ENCODE measurements at places on chromosomes 3 and 15.

- DNase-seq, result no peak
Measured at GRCh38 chr15:83293201-83293600, 8.7 kb upstream of the BNC1 start.

GRCh38 chr3:31188112-31188511, 293.7 kb upstream of the GADL1 start:
- no peak for DNase-seq

GRCh38 chr15:81511138-81511537, 137.1 kb upstream of the TMC3 start:
- DNase-seq, result no peak

GRCh38 chr3:48426401-48426909, 3.4 kb downstream of the PLXNB1 start:
- DNase-seq, result no peak

- no peak for DNase-seq
Measured at GRCh38 chr15:66236806-66237375, 16.7 kb downstream of the MEGF11 start.

DNA sequence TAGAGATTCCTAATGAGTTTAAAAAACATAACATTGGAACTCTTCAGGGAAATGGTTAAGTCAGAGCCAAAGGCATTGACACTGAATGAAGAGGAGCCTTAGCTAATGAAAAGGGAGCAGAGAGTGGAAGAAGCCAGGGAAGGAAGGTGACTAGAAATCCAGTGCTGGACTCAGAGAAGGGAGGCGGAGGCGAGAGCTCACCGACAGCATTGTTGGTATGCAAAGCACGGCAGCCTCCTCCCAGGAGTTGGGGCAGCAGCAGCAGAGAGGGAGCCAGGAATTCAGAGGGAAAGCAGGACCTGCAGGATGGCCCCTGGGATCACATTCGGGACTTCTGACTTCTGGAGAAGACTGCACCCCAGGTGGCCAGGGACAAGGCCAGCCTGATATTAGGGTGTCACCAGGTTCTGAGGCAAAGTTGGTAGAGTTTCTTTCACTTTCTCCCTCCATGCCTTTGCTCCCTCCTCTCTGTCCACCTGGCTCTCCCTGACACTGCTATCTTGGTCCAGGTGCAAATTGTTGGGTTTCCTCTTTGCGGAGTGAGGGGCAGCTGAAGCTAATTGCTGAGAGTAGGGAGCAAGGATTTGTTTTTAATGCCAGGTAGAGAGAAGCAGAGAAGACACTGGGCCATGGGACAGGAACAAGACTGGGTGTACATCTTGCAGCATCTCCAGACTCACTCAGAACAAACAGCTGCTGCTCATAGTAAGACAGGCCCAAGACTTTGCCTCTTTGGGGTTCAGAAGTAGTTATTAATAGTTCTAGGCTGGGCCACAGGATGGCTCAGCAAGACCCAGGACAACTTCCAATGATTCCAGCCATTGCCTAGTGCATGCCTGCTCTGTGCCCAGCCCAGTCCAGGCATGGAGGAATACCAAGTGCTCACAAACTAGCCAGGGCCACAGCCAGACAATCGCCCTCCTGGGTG, 157.9 kb downstream of the TLE3 start:
- DNase-seq, result no peak

GRCh38 chr3:177946497-177946896, 589.7 kb upstream of the KCNMB2 start:
- DNase-seq, result no peak

- DNase-seq, result no peak
Measured at GRCh38 chr3:189839576-189839975, 208.4 kb downstream of the TP63 start.

DNA sequence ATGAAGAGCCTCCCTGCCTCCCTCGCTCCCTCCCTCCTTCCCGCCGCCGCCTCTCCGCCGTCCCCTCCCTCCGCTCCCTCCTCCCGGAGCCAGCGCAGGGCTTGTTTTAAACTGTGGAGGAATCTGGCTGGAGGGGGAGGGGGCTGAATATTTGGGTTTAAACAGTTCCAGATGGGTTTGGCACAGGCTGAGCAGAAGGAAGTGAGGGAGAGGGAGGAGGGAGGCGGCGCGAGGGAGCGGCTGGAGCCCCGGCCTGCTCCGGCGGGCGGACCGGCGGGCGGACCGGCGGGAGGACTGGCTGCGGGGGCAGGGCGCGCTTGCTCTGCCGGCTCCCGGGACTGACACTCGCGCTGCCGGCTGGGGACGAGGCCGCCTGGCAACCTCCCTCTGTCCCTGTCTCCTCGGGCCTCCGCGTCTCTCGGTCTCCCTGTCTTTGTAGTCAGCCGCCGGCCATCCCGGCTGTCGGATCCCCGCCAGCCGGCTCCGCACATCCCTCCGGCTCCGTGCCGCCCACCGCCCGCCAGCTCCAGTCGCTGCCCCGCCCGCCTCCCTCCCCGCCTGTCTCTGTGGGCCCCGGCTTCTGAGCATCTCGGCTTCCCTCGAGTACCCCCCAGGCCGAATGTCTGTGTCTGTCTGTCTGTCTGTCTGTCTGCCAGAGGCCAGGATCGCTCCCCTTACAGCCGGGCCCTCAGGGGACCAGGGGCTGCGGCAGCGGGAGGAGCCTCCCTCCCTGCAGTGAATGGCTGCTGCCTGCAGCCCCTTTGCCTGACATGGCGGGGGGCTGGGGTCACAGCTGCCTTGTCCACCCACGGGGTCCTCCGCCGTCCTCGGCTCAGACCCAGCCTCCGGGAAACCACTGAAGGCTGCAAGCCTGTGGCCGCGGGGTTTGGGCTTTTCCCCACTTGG, 7.6 kb downstream of the EPHB3 start:
- DNase-seq, result no peak

- peak; percentile 55 for DNase-seq
Measured at GRCh38 chr3:71486831-71487230, 96.7 kb downstream of the FOXP1 start.

DNA sequence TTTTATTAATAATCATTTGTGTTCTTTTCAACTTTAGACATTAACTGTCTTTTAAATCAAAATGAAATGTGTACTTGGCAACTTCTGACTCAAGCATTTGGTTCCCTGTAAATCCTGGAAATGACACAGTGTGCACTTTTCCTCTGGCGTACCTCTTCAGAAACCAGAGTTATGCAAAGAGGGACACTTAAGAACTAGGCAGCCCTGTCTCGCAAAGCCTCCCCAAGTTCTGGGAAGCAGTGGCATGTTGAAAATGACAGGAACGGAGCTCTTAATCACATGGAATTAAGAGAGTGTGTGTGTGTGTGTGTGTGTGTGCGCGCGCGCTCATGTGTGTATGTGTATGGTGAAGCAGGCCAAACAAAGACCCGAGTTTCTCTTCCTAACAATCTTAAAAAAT, 707.4 kb downstream of the MECOM start:
- DNase-seq, result no peak

DNA sequence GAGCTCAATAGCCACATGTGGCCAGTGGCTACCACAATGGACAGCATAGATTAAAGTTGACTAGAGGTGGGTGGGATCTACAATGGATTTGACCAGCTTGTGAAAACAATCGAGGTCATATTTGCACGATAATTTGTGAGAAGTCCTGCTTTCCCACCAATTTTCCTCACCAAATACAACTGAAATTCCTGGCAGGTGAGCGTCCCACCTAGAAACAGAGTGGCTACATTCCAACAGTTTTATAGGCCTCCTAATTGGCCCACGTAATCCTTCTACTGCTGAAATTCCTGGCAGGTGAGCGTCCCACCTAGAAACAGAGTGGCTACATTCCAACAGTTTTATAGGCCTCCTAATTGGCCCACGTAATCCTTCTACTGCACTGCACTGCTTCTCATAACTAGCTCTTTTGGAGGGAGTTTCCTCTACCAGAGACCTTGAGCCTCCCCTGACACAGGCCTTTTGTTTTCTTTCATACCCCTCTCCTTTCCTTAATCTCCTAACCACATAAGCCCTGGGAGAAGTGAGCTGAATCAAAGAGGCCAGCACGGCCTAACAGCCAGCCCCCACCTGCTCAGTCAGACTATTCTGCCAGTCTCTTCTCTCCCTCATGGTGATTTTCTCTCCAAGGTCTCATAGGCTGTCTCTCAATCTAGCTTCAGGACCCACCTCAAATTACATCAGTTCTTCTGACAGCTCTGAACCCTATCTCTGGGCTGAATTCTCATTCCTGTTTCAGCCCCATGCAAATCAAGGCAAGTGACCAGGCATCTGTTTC, 80.2 kb downstream of the BFSP2 start:
- no peak for DNase-seq

GRCh38 chr3:77602722-77603121, 562.8 kb downstream of the ROBO2 start:
- no peak for DNase-seq

DNA sequence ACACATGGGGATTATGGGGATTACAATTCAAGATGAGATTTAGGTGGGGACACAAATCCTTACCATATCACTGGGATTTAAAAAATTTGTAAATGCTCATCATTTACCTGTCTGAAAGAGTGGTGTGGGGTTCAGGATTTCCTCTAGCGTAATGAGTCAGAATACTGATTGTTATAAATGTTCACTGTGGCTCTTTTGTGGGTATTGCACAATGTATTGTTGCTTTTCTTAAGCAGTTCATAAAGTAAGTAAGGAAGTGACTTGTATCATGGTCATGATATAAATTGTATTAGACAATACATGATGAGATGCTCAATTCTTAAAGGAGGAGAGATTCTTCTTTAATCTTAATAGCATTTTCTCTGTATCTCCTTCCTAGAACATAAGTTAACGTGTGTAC, 262.1 kb downstream of the CNTN4 start:
- DNase-seq, result no peak

Data from CD4-positive, alpha-beta T cell treated with Interleukin-4 for 1 hour (primary cell).